ENCODE measurements at places on chromosomes 4 and X.

GRCh38 chr4:106585915-106586349, 217.4 kb upstream of the GIMD1 start:
- DNase-seq = no peak

DNA sequence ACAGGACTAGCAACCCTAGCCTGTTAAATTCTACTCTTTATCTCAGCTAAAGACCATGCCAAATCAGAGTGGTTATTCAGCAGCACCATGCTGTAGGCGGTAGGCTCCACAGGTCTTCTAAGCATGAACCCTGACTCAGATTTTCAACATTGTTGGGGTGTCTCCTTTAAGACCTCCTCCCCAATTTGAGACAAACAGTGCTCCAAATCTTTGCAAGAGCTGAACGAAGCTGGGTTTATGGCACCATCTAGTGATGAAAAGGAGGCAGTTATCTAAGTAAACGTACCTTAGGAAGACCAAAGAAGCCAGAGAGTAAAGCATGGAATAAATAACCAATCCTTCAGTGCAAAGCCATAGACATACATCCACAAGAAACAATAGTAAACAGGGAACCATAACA, 334.5 kb upstream of the SLC7A11 start:
- DNase-seq = no peak

- DNase-seq = no peak
Observed at GRCh38 chr4:153204728-153205648, 745 bp downstream of the TRIM2 start.

DNA sequence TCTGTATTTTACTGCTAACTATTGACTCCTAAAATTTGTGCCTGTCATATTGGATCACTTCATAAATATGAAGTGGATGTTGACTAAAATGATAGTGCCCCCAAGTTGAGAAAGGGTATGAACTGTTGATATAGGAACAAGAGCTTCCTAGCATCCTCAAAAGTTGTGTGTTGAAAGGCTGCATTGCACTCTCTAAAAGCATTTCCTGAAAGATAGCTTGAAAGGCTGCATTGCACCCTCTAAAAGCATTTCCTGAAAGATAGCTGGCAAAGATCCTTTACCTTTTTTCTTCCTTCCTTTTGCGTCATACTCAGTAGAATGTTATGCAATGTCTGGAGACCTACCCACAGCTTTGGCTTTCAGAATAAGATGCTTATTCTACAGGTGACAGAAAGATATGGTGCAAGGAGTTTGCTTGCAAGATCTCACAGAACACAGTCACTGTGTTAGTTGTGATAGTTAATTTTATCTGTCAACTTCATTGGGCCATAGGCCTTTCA, 274.6 kb upstream of the GALNTL6 start:
- no peak for DNase-seq

- no peak for DNase-seq
Observed at GRCh38 chr4:141090473-141090872, 42.8 kb downstream of the RNF150 start.

GRCh38 chr4:156545003-156545785, 426.4 kb downstream of the PDGFC start:
- DNase-seq = no peak

All from NCI-H524 treated with DMSO at 0.1 percent for 48 hours (cell line).